NCI-H460 (cell line): ENCODE measurements at places on chromosomes 4 and X. TPM values are rescaled to one million over a fixed set of nuclear protein-coding genes. Genes with fewer than 3 reads are reported as not detected.

Gene RPS6KA6
- 3.3 and 4.0 TPM in 2 replicates for total RNA-seq

Gene CXCL3
- total RNA-seq = 11.1 and 12.8 TPM in 2 replicates

Gene IQSEC2
- total RNA-seq = 15.6 and 18.9 TPM in 2 replicates

Gene ASB12
- total RNA-seq = 0.07 TPM in 1 of 2 replicates, not detected in the other

Gene OPHN1
- total RNA-seq = 3.0 and 3.6 TPM in 2 replicates
